CD4-positive, alpha-beta T cell (primary cell): ENCODE measurements at places on chromosomes 16 and 17. TPM values are rescaled to one million over a fixed set of nuclear protein-coding genes. Genes with fewer than 3 reads are reported as not detected.

SLC4A1 gene
- not detected for total RNA-seq

MMP28 gene
- total RNA-seq = 9.9 TPM

ALOX12B gene
- not detected for total RNA-seq

KIFC3 gene
- total RNA-seq = not detected

RAP1GAP2 gene
- total RNA-seq = 46.3 TPM

TMC7 gene
- total RNA-seq = not detected

ACSM5 gene
- not detected for total RNA-seq

NPIPA3 gene
- 2.3 TPM for total RNA-seq
